ENCODE measurements at places on chromosomes 6 and 20.

GRCh38 chr6:57127763-57128162 is 37.8 kb downstream of the ZNF451 start:
- DNase-seq = no peak

GRCh38 chr6:157096522-157096921 is 226.8 kb downstream of the TMEM242 start:
- DNase-seq = no peak

- no peak for DNase-seq
Observed at GRCh38 chr20:58111310-58112016, 117.0 kb downstream of the ANKRD60 start.

DNA sequence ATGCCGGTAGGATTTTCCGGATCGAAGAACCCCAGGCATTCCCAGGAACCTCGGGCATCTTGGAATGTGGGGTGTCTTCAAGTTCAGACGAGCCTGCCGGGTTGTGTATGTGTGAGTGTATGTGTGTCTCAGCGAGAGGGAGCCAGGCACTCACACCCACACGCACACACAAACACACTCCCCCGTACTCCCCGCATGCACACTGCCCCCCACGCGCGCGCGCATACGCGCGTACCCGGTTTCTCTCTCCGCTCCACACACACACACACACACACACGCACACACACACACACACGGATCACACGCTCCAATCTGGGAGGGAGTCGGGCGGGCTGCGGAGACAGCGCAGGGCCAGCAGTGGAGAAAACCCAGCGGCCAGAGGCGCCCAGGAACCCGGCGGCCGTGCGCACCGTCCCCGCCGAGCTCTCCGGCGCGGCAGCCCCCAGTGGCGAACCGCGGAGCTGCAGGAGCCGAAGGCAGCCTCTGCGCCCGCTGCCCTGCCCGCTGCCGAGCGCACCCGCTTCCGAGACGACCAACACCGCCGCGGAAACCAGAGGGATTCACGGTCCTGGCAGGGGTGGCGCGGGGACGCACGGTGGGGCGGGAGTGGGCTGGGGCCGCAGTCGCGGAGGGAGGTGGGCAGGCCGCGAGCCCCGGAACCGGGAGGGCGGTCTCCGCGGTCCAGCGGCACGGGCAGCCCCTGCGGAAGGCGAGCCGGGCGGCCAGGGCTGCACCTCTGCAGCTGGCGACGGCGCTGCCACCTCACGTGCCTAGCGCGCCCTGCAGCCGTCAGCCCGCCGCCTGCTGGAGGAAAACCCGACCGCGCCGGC is at the start of gene LRFN2:
LRFN2 (minus strand) TSS at position 125 of the 830 bp plus-strand sequence.
- peak; percentile 80 for DNase-seq

GRCh38 chr6:144351379-144352127 is 66.4 kb downstream of the UTRN start:
- no peak for DNase-seq

GRCh38 chr6:74170118-74170517 is 474.1 kb downstream of the CD109 start:
- DNase-seq = no peak

GRCh38 chr6:39451831-39452230 is 129.3 kb upstream of the KCNK16 start:
- DNase-seq = no peak

DNA sequence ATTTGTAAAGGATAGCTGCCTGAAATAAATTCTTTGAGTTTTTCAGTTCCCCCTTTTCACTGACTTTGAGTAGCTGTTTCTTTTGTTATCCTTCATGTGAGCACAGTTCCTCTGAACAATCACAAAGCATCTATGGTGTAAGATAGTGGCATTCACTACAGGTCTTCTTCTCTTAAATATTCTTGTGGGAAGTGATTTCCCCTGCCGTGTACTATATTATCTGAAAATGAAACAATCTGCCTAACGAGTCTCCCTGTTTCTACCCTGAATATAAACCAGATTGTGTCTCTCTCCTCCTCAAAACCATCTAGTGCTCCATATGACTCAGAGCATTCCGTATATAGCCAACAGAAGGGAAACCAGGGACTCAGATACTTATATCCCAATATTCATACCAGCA is 380.1 kb upstream of the SOX4 start:
- no peak for DNase-seq

- no peak for DNase-seq
Observed at GRCh38 chr20:3312940-3313682, 74.1 kb upstream of the SLC4A11 start.

- DNase-seq = no peak
Observed at GRCh38 chr20:19937218-19937617, 79.9 kb upstream of the NAA20 start.

- no peak for DNase-seq
Observed at GRCh38 chr6:8589941-8590729, 154.8 kb upstream of the SLC35B3 start.

- no peak for DNase-seq
Observed at GRCh38 chr6:26152226-26153101, 65.2 kb downstream of the HFE start.

DNA sequence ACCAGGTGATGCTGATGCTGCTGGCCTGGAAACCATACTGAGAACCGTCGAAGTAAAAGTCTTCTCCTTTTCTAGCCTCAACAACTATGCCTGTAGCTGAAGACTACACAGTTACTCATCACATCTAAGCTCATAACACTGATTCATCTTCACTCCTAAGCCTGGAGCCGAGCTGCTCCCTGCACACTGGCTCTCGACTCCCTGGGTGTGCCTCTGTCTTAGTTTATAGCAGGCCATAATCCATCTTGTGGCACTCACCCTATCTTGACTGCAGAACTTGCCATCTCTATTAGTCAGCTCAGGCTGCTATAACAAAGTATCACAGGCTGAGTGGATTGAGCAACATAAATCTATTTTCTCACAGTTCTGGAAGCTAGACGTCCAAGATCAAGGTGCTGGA is 191.0 kb downstream of the UNC5CL start:
- DNase-seq = no peak

- no peak for DNase-seq
Observed at GRCh38 chr6:148525453-148525852, 182.8 kb downstream of the SASH1 start.

DNA sequence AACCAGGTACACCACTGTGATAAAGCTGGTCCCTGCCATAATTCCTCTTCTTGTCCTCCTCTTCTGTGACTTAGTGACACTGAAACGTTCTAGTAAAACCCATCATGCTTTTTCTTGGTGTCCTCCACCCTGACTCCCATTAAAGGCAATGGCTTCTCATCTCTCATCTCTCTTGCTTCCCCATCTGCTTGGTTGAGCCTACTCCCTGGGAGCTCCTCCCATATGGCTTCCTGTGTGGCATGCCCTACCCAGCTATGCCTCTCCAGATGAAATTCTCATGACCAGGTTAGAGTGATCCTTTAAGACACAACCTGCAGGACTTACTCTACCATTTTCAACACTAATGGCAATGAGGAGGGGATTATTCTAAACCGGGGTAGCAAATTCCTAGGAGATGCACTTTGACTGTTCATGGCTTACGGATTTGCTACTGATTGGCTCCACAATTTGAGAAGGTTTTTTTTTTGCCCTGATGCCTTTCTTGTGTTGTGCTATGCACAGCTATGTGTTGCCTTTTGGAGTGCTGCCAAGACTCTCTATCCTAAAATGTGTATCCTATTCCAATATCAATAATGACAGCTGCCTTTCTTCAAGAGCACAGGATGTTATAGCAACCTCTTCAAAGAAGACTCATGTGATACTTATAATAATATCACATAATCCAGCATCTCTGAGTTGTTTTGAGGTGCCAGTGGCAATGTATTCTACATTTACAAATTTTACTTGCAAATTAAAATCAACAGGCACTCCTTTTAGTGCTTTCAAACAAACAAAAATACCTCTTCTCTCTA is 6.1 kb downstream of the SIRPG start:
- no peak for DNase-seq

DNA sequence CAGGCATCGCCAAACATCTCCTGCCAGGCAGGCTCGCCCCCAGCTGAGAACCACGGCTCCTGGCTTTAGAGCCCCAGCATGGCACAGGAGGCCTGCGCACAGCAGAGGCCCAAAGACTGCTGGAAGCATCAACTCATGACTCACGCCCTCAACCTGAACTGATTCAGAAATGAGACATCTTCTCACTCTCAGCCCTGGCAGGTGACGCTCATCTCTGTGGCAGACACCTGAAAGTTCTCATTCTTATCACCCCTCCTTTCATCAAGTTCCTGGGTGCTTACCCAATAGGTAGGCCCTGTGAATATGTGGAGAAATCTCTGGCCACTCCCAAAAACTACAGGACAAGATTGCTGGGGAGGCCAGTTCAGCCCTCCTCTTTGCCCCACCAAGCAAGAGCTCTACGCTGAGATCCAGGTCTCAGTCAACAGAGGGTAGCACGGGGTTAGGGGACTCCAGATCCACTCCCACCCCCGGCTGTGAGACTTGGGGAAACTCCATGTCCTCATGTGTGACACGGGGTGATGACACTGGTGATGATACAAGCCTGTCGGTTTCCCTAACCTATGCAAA is 11.3 kb downstream of the NFATC2 start:
- peak; percentile 69 for DNase-seq

DNA sequence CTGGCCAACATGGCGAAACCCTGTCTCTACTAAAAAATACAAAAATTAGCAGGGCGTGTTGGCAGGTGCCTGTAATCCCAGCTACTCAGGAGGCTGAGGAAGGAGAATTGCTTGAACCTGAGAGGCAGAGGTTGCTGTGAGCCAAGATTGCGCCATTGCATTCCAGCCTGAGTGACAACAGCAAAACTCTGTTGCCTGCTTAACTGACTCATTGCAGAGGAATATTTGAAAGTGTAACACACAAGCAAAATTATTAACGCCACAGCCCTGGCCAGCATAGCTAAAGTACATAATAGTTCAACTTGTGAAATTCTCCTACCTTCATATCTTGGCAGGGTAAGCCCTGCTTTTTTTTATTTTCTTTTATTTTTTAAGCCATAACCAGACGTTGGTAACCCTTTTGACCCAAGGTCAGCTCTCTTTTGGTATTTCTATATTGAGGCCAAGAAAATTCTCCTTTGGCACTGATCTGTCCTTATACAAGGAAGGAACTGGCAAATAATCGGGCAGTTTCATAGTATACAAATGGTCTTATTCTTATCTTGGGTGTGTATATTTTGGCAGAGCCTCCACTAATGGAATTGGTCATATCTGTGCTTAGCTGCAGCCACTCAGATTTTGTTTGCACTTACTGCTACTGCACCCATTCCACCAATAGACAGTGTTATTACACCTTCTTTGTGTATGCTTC is 4.0 kb upstream of the ADGRF5 start:
- DNase-seq = no peak

- DNase-seq = no peak
Observed at GRCh38 chr6:130190701-130191690, 31.8 kb downstream of the SAMD3 start.

- DNase-seq = no peak
Observed at GRCh38 chr20:22346716-22347115, 237.7 kb downstream of the FOXA2 start.

- DNase-seq = no peak
Observed at GRCh38 chr20:21921251-21921650, 215.8 kb downstream of the PAX1 start.

DNA sequence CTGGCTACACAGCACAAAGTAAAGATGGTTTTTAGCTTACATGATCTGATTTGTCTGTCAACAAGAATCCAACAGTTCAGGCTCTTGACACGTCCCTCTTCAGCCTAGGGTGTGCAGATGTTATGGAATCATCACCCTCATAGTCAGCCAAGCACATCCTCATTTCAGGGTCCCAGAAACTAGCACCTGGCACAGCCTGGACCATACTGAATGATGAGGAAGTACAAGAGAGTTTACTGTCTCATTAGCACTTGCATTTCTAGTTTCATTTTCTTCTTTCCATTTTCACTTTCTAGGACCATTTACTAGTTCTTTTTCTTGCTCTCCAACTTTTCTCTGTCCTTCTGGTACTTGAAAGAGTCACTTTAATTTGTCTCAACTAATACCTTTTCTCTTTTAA is 6.5 kb downstream of the RIPOR2 start:
- no peak for DNase-seq

DNA sequence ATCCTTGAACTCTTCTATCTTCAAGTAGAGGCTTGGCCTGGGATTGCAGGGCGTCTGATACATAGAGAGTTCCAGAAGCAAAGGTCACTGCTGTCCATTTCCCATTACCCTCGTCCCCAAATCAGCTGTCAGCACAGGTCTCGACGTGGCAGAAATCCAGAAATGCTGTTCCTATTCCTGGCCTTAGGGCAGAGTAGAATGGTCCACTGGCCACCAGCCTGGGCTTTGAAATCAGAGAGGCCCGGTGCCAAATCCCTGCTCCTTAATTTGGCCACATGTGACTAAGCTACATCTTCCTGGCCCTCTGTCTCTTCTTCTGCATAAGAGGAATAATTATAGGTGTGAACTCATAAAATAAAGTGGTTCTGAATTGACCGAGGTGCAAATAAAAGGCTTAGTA is 40.9 kb upstream of the FAM83D start:
- DNase-seq = no peak

- DNase-seq = no peak
Observed at GRCh38 chr6:30470968-30471367, 18.3 kb upstream of the HLA-E start.

GRCh38 chr20:18739751-18740166 is 73.8 kb upstream of the SCP2D1 start:
- DNase-seq = no peak

GRCh38 chr6:168332020-168332419 is 12.4 kb upstream of the DACT2 start:
- DNase-seq = no peak

DNA sequence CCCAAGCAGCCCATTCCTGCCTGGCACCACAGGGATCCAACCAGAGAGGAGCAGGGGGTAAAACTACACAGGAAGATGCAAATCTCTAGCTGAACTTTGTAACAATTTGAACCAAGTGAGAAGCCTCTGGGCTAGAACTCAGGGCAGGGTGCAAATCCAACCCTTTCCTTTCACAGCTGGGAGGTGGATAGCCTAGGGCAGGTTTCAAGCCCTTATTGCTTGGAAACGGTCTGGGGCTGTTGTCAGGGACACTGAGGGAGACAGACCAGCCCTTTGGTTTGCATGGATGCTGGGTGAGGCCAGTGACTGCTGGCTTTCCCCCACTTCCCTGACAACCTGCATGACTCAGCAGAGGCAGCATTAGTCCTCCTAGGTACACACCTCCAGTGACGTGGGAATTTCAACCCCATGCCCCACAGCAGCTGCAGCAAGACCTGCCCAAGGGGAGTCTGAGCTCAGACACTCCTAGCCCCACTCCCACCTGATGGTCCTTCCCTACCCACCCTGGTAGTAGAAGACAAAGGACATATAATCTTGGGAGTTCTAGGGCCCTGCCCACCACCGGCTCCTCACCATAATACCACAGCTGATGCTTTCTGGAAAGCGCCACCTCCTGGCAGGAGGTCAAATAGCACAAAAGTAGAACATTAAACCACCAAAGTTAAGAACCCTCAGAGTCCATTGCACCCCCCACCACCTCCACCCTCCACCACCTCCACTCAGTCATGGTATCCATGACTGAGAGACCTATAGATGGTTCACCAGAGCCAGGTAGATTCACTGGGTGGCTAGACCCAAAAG is 797.7 kb upstream of the MAN1A1 start:
- DNase-seq = no peak
